ENCODE measurements at places on chromosomes 5 and 9. TPM values are rescaled to one million over a fixed set of nuclear protein-coding genes. Genes with fewer than 3 reads are reported as not detected.

FAM221B gene
- total RNA-seq, result not detected

NUTM2F gene
- not detected for total RNA-seq

BAAT gene
- not detected for total RNA-seq

BARHL1 gene
- not detected for total RNA-seq

DNA sequence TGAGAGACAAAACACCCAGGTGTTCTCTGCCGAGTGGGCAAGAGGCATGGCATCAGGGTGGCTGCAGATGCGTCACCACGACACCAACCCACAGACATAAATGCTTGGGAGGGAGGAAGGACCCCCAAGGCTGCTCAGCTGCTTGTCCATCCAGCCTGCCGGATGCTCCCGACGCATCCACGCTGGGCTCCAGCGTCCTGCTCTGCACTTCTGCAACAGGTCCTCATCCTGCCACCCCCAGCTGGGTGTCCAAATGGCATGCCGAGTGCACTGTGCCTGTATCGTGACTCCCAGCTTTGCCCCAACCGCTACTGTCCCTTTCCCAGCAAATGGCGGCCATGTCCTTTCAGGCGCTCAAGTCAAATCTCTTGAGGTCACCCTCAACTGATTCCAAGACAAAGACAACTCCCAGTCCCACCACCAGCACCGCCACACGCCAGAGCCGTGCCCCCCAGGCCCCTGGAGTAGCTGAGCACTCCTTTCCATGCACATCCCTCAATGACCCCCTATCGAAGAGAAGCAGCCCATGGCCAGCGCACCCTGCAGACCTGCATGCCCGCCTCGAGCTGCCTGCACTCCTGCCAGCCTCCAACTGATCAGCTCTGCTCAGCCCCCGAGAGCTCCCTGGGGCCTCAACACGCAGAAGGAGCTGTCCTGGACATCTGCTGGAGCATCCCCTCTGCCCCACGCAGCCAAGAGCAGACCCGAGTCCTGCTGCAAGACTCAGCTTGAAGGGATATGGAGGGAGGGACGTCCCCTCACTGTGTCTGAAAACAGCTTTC lies 116.7 kb downstream of the ROR2 start:
- no peak for DNase-seq

DNA sequence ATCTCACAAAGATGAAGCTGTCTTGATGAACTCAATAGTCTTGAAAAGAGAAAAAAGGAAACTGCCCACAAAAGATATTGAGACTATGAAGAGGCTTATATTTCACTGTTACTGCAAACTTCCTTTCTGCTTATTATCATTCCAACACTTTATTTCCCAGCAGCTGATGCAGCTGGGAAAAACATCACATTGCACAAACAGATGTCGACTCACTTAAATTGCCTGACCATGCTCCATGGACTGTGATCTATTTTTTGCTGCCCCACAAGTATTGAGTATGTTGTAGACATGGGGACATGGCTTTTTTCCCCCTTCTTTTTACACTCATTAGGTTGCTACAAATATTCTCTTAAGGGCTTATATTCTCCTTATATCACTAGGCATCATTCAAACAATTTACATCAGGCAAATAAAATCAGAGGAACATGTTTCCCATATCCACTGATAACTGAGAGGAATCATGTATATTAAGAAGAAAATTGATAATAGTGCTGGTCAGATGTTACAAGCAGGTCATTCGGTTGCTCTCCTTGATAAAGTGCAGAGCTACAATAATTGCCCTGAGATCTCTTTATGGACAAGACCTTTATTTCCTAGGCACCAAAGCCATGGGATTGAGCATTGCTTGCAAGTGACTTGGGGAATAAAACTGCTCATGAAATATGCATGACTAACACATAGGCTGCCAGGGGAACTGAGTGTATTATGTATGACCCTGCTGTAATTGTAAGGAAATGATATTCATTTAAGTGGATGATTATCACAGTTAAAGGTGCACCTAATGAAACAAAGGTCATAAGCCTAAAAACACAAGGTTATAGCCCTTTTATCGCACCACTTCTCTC lies 509.9 kb downstream of the ZNF608 start:
- no peak for DNase-seq

DNA sequence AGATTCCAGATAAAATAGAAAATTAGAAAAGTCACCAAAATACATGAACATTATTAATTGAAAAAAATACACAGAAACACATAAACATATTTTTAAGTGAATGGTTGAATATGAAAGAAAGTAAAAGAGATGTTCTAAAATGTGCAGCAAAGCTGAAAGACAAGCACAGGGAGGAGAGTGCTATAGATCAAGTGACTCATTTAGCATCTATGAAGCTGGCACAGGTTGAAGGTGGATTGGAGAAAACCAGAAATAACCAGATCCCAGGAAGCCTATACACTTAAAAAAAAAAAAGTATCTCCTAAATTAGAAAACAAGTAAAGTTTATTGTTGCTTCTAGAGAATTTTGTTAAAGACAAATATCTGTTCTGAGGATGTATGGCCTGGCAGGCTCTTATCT lies 338.9 kb downstream of the CDH12 start:
- no peak for DNase-seq
